Cardiac muscle cell (in vitro differentiated cells and primary cell): ENCODE measurements at places on chromosomes 6 and 20.

GRCh38 chr6:52284131-52284459, 447 bp downstream of the MCM3 start:
- DNase-seq: no peak

DNA sequence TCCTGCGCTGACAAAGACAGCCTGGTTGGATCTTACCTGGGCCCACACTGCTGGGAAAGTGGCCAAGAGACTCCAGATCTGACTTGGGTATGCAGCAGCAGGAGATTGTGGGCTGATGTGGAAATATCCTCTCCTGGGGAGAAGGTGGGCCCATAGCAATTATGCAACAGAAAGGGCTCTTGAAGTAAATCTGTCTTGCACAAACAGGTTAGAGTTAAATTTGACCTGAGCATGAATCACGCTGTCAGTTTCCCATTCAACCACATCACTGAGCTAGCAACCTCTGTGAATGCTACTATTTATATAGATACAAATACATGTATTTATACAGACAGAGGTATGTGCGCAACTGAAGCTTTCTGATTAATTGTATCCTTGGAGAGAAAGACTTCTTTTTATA, 28.3 kb upstream of the PDYN start:
- no peak for DNase-seq

- DNase-seq: no peak
These were observed 14.3 kb upstream of the FAM135A start for GRCh38 chr6:70398783-70399728.

GRCh38 chr6:16619777-16620176, 141.5 kb downstream of the ATXN1 start:
- DNase-seq: no peak

- peak; percentile 84 for DNase-seq
These were observed 17.1 kb downstream of the OR2B2 start for GRCh38 chr6:27894839-27895762.

GRCh38 chr6:108874470-108875160, 26.4 kb downstream of the ARMC2 start:
- DNase-seq: peak; percentile 82
